ENCODE measurements at places on chromosomes 16 and 17.

DNA sequence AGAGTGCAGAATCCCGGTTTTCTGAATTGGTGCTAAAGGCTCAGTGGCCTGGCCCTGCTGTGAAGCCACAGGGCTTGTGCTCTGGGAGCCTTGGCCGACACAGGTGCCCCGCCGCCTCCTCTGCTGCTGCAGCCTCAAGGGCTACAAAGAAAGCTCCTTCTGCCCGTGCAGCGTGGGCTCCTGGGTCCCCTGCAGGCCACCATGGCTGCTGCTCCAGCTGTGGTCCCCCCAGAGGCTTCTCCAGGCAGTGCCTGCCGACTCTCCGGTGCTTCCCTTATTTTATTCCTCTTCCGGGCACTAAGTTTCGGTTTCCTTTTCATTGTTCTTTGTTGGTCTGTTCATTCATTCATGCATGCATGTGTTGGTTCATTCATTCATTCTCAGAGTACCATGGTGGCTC, 53.1 kb downstream of the CMIP start:
- DNase-seq, result no peak

GRCh38 chr17:3256575-3256974, 41.6 kb downstream of the OR3A1 start:
- no peak for DNase-seq

GRCh38 chr16:52611817-52612673, 65.1 kb upstream of the TOX3 start:
- DNase-seq, result no peak

DNA sequence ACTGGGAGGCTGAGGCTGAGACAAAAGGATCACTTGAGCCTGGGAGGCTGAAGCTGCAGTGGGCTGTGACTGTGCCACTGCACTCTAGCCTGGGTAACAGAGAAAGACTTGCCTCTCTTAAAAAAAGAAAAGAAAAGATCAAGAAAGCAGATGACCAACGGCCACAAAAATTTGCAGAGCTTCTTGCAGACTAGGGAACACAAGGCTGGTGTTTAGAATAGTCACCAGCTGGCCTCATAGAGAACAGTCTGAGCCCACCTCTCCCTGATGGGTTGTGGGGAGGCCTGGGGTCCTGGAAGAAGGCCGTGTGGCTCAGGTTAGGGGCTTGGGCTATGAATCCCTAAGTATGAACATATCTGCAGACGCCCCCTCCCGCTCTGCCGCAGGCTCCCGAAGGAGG, 73.7 kb upstream of the MED9 start:
- DNase-seq, result no peak

- DNase-seq, result peak; percentile 45
Observed at GRCh38 chr17:38654411-38655398, 20.1 kb downstream of the EPOP start.

GRCh38 chr16:19716183-19716582, 1.8 kb downstream of the KNOP1 start:
- no peak for DNase-seq

All from activated naive CD8-positive, alpha-beta T cell treated with anti-CD3 and anti-CD28 coated beads for 36 hours (primary cell).